ENCODE measurements at places on chromosomes 1 and 21.

- DNase-seq, result no peak
Measured at GRCh38 chr1:179798213-179798863, 55.2 kb downstream of the FAM163A start.

DNA sequence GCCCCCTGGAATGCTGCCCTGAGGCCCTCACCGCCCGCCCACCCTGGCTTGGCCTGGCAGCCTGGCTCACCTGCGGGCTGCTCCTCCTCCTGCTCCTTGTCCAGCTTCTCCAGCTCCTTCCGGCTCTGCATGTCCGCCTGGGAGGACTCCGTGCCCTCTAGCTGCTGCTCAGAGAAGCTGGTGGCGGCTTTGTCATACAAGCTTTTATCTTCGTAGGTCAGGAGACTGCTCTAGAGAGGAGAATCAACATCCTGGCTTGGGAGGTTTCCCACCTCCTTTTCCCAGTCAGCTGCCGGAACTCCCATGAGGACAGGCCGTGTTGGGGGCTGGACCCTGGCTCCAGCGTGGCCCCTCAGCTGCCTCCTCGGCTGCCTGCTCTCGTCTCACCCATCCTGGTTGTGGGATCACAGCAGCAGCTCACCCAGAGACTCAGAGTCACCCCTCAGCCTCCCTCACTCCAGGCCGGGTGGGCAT lies 36.6 kb upstream of the TMEM52 start:
- DNase-seq, result peak; percentile 2

DNA sequence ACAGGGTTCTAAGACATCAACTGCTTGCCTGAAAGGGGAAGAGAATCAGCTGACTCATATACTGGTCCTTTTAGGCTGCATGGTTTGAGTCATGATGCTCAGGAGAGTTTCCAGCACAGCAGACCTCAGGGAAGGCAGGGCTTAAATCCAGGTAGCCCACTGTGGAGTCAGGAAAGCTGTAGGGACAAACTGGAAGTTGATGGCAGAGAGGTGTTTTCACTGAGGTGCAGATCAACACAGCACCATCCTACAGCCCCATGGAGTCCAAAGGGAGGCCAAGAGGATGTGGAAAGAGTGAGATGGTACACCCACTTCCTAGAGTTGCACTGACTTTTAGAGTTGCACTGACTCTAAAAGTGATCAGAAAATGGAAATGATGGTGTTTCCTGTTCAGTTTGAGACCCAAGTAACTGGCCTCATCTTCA lies 252.4 kb upstream of the DUSP10 start:
- DNase-seq, result no peak

DNA sequence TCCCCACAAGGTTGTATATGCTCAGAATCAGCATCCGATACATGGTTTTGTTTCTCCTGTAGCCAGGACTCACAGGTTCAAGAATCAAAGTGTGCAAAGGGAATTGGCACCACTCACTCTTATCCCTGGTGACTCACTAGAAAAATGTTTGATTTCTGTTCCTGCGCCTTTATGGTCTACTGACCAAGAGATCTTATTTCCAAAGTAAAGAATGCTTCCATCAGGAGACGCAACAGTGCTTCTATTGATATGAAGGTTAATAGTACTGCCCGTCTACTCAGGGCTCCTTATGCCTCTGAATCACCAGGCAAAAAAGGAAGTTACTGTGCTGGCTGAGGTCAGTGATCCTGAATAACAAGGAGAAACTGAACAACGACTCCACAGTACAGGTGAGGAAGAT lies 1392.0 kb upstream of the PRMT6 start:
- no peak for DNase-seq

GRCh38 chr1:91764471-91765115 lies 121.4 kb downstream of the TGFBR3 start:
- no peak for DNase-seq

DNA sequence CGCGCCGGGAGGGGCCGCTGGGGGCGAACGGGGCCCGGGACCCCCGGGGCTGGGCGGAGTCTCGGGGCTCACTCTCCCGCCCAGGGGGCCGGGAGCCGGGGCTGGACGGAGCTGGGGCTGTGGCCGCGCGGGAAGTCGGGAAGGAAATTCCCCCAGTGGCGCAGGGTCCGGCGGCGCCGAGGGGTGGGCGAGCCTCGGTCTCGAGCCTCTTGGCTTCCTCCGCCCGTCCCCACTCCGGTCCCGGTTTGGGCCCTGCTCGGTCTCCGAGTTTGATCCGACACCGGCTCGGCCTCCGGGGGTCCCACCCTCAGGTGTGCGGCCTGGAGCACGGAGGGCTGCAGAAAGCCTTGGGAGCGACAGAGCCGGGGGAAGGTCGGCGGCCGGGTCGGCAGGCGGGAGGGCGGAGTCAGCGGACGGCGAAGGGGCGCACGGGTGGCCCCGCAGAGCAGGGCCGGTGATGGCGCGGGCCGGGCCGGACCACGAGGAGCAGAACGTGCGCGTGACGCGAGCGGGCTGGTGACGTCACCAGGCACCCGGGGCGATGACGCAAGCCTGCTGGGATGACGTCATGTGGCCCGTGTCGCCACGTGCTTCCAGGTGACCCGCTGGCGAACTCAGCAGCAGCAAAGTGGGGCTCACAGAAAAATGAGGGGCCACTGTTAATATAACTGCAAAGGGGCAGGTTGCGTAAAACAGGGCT lies 610 bp upstream of the HES4 start:
- DNase-seq, result no peak

GRCh38 chr1:18879791-18880309 lies 20.4 kb upstream of the TAS1R2 start:
- DNase-seq, result no peak

GRCh38 chr1:20476265-20477038 lies 9.6 kb downstream of the CAMK2N1 start:
- DNase-seq, result no peak

DNA sequence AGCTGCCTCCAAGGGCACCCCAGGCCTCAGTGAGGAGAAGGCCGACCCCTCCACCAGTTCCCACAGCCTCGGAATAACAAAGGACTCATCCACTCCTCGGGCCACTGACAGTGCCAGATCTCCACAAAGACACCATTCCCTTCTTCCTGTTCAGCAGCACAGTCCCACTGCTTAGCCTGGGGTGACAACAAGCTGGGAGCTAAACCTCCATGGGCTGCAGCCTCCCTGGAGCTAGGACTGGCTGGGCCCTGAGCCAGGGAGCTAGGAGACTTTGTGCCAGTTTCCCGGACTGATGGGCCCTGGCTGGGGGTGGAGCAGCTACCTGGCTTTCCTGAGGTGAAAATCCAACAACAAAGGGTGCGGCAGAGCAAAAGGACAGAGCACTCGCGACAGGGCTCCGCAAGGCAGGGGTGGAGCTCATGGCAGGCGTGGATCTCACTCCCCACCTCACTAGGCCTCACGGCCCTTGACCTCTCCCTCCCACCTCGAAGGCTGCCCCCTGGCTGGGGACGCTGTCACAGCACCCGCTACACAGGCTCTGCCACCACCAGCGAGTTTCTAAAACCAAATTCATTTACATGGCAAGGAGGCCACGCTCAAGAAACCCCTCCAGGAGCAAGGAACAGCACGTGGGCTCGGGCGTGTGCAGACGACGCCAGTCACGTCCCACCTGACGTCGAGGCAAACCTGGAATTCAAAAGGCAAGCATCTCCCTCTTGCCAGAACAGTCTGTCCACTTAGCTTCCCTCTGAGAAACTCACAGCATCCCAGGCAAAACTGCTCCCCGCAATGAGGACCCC lies 13.8 kb downstream of the SLC35E2B start:
- DNase-seq, result no peak

DNA sequence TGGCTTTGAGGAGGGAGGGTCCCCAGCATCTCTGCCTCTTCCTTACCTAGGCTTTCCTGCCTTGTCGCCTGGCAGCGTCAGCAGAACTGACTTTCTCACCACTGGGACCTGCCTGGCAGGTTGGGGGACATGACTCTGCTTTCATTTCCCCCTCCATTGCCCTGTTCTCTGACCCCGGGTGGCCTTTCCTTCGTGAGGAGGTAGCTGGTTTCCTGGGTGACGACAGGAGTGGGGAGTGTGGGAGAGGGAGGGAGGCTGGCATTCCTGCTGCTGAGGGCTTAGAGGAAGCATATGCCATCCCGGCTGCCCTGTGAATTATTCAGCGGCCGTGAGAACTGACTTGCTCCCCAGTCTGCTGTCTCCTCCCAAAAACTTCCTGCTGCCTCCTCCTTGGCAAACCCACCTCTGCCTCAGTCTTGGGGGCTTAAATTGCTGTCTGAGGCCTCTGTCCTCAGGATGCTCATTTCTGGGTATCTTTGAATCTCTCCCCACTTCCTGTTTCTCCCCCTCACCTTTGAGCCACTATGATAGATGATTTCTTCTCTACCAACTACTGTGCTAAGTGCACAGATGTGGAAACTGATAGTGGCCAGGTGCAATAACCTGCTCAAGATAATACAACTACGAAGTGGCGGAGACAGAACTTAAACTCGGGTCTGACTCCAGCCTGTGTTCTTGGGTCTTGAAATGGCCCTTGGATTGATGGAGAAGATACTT lies 182.0 kb upstream of the CSF3R start:
- no peak for DNase-seq

GRCh38 chr21:26433386-26433785 lies 139.7 kb downstream of the CYYR1 start:
- DNase-seq, result no peak

DNA sequence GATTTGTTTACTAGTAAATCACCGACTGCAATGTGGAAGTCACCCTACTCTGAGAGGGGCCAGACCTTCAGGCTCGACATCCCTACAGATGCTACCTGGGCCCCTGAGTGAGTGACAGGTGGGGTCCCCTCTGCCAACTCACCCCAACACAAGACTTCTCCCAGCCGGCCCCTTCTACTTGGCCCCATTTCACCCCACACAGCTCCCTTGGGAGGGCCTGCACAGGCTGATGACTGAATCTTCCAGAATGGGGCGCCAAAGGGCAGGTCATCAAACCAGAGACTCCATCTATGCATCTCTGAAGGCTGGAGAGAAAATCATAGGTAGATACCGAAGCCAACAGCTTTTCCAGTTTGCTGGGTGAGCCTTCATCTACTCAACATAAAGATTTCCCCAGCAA lies 9.4 kb upstream of the S100A8 start:
- DNase-seq, result no peak

GRCh38 chr1:117033772-117034171 lies 26.4 kb upstream of the TTF2 start:
- no peak for DNase-seq

DNA sequence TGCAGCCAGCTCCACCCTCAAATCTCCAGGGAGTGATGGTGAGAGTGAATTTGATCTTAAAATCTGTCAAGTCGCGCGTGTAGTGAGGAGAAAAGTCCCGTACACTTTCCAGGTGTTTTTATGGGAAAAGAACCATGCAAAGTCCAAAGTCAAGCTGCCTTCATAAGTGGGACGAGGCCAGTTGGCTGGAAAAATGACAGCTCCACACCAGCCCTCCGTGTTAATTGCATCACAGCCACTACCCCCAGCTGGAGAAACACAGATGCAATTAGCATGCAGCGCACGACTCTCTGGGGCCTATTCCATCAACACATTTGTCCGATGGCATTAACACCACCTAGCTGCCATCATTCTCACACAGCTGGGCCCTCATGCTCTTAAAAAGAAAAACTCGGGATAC lies 68.4 kb downstream of the KLHDC7A start:
- no peak for DNase-seq

- no peak for DNase-seq
Measured at GRCh38 chr1:177309880-177310279, 139.1 kb downstream of the BRINP2 start.

- no peak for DNase-seq
Measured at GRCh38 chr21:29640080-29640508, 299.7 kb downstream of the GRIK1 start.

DNA sequence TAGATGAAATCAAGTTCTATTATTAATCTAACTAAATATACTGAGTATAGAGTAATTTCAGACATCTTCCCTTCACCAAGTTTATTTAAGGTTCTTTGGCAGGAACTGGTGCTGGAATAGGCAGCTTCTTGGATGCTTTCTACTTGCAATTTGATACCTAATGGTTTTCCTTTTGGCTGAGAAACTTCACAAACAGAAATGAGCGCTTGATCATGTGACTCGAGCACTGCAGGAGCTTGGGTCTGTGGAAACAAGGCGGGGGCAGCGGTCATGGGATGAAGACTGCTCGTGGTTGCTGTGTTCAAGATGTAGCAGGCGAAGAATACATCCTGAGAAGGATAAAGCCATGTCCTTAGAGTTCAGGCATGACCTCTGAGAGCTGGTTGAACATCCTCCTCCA lies 136.8 kb downstream of the PTPRC start:
- no peak for DNase-seq

DNA sequence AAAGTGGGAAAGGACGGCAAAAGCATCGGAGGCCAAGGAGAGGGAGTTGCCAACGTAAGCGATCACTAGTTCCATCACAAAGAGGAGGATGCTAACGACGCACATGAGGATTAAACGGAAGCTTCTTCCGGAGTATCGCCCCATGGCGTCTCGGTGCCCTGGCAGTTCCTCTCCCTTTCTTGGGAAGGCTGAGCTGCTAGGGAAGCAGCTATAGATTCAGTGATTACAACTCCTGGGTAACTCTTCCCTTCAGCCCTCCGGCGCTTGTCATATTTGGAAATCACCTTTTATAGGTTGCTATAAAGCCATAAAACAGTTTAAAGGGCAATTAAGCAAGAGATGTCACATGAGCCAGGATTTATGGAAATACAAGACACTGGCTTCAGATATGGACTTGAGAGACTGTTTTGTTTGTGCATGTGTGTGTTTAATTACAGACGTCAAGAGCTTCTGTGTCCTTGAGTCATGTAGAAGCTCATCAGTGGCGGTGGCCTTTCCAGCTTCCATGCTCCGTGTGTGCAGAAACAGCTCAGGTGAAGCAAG lies 30.6 kb upstream of the SLC30A10 start:
- DNase-seq, result no peak

GRCh38 chr1:204251926-204252689 lies 38.3 kb upstream of the GOLT1A start:
- DNase-seq, result no peak

DNA sequence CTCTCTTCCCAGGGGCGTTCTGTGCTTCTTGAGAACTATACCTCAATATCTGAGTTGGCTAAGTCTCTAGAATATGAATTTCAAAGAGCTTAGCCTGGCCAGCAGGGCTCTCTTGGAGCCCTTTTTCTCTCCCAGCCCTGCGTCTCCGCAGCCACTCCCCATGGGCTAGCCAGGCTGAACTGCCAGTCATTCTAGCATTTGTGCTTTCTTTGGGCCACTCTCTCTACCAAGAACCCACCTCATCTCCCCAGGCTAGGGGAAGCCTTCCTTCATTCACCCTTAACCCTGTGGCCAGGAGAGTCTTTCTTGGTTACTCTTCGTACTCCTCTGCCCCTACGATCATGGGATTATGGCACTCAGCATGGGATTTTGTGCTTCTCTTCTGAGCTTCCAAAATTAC lies 18.2 kb downstream of the ABCG1 start:
- no peak for DNase-seq

GRCh38 chr1:19657511-19657910 lies 7.2 kb upstream of the HTR6 start:
- no peak for DNase-seq

- DNase-seq, result peak; percentile 15
Measured at GRCh38 chr21:41321211-41321907, 4.8 kb downstream of the FAM3B start.

DNA sequence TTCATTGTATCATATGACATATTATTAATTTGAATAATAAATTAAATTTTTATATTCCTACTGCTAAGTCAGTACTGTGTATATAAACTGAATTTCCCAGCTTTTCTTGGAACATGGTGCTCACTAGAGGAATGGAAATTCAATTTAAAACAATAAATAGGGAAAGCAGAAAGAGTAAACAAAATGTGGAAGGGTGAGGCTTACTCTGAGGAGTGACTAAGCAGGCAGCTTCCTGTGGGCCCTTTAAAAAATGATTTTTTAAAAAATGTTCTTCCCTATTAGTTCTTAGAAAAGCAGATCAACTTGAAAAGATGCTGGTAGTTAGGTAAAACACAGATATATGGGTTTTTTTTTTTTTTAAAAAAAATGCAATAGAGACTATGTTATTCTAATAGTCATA lies 49.5 kb upstream of the S1PR1 start:
- no peak for DNase-seq

Data from CD4-positive, alpha-beta T cell (primary cell).